Stimulated activated CD8-positive, alpha-beta memory T cell treated with anti-CD3 and anti-CD28 coated beads, Interleukin-2, amount 100 ng/mL, for 48 hours (primary cell): ENCODE measurements at places on chromosomes 7 and 10.

GRCh38 chr7:156487811-156488533 lies 152.6 kb upstream of the RNF32 start:
- DNase-seq, result no peak

DNA sequence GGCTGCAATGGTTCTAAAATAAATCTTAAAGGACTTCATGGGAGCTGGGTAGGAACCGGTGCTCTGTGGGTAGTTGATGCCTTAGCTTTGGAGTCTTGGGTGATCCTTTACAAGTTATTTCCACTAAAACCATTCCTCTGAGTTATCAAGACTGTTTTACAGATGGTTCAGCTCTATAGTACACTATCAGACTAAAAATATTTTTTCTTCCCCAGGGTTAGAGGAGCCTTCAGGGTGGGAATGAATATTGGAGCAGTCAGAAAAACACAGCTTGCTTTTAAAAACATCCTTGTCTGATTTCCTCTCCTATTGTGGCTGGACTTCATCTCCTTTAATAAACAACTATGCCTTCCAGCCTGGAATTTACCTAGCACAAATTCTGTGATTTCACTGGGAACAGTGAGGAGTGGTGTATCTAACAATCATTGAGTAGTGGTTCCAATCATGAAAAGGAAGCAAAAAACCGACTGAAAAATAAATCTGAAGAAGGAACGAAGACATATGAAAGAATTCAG lies 102.6 kb upstream of the AFAP1L2 start:
- no peak for DNase-seq

GRCh38 chr10:110681023-110681681 lies 37.0 kb downstream of the RBM20 start:
- peak; percentile 2 for DNase-seq

- no peak for DNase-seq
Observed at GRCh38 chr10:42952931-42953683, 123.8 kb upstream of the RET start.

DNA sequence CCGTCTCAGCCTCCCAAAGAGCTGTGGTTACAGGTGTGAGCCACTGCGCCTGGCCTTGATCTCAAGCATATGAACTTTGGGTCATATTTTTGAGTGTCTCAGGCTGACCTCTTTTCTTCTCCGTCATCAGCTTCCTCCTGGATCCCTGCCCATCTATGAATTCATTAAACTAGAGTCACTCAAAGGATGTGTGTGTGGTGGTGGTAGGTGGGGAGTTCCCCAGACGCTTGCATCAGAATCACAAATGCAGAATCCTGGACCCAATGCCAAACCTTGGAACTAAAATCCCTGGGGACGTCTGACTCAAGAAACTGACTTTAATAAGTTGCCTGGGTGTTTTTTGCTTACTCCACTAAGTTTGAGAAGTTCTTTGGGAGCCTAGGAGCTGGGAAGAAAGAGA lies 6.7 kb upstream of the CREB5 start:
- no peak for DNase-seq

GRCh38 chr7:157849726-157850125 lies 512.9 kb downstream of the DNAJB6 start:
- DNase-seq, result no peak

- no peak for DNase-seq
Observed at GRCh38 chr10:122127943-122128342, 139.0 kb downstream of the TACC2 start.

GRCh38 chr7:41588341-41588740 lies 114.5 kb downstream of the INHBA start:
- no peak for DNase-seq

- no peak for DNase-seq
Observed at GRCh38 chr10:29951441-29951931, 107.9 kb downstream of the JCAD start.

DNA sequence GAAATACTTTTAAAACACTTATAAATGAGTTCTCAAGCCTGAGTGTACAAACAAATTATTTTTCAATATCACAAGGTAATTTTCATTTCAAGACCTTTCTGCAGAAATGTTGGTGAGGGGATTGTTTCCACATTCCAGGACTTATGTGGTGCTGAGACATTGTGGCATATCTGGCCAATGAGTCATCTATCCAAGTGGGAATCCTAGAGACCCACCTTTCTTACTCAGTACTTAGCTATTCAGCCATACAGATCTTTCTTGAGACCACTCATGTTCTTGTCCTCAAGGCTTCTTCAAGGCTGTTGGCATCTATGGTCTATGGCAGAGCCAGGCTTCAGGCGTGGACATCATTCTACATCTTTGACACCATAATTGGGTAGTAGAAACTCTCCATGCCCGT lies 225.4 kb downstream of the DKK1 start:
- no peak for DNase-seq

GRCh38 chr10:16856567-16856966 lies 39.3 kb upstream of the RSU1 start:
- DNase-seq, result no peak

DNA sequence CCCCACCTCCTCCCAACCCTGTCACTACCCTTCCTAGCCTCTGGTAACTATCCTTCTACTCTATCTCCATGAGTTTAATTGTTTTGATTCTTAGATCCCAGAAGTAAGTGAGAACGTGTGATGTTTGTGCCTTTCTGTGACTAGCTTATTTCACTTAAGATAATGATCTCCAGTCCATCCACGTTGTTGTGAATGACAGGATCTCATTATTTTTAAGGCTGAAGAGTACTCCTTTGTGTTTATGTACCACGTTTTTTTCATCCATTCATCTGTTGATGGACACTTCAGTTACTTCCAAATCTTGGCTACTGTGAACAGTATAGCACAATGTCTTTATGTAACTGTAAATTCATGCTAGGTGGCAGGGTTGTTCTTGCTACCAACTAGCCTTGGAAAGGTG lies 461.6 kb downstream of the PLXDC2 start:
- no peak for DNase-seq

- DNase-seq, result no peak
Observed at GRCh38 chr10:30435073-30435422, 1.1 kb downstream of the MAP3K8 start.

DNA sequence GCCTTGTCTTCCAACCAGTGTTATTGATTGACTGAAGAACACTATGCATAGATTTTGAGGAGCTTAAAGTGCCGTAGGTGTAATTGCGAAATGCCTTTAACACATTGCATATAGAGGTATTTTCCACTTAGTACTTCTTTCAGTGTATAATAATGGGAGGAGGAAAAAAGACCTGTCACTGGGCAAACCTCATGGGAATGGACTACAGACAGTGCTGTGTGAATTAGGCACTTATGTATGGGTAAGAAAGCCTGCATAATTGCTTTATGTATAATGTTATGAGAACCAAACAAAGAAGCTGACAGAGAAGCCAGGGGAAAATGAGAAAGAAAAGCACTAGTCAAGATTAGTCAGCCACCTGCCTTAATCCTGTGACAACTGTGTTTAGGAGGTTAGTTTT lies 12.4 kb upstream of the SCRN1 start:
- DNase-seq, result no peak

- DNase-seq, result no peak
Observed at GRCh38 chr7:151514461-151515275, 5.0 kb downstream of the RHEB start.

DNA sequence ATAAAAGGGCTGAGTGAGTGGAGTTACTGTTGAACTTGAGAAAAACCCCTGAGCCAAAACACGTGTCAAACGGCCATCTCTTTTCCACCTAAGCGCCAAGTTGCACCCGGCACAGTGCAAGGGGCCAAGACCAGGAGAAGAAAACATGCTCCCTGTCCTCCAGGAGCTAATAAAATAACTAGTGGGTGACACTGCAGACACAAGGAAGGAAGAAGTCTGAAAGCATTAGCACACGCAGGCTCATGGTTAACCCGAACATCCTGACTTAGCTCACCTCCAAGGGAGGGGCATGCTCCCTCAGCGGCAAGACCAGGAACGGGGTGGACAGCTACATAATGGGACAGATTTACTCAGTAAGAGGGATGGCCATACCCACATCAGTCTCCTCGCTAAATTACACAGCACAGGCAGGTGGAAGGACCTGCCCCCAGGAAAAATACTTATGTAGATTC lies 65.0 kb downstream of the PIP4K2A start:
- no peak for DNase-seq

DNA sequence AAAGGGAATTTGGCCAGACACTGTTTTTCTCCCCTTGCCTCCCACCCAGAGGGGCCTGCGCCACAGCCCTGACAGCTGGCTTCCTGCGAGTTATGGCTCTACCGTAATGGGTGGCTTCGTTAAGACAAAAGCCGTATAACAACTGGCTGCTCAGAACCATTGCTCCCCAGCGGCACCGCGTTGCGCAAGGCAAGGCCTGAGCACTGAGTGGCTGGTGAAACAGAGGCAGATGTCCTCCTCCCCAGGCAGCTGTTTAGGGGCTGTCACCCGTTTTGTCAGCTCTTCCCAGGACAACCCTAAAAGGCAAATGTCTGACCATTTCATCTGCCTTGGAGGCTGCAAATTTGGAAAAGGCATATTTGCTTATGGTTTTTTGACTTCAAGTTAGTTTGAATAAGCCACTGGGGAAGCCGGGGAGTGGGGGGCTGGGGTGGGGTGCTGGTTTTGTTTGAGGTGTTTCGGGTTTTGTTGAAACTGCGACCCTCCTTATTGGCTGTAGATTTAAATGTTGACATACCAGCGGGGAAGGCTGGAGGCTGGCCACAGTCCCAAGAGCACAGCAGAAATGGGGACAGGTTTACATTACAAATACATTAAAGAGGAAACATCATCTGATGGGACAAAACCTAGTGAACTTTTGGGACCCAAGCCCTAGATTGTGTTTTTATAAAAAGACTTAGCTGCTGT lies 681 bp upstream of the SPOCK2 start:
- peak; percentile 52 for DNase-seq

DNA sequence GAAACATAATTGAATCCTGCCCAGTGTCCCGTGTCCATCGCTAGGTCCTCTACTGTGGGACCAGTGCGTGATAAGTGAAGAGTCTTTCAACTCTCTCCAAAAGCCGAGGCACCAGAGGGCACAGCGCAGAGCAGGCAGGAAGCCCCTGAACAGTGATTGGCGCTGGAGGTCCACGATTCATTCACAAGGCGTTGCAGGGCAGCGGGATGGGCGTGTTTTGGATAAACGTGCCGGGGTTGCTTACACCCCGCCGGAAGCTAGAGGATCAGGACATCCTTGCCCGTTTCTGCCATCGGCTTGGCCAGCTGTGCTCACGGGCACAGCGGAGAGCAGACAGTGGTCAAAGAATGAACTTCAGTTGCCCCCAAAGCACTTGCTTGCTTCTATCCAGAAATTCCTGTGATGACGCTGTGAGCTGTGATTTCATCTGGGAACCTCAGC lies 86.0 kb upstream of the PFKP start:
- DNase-seq, result no peak

DNA sequence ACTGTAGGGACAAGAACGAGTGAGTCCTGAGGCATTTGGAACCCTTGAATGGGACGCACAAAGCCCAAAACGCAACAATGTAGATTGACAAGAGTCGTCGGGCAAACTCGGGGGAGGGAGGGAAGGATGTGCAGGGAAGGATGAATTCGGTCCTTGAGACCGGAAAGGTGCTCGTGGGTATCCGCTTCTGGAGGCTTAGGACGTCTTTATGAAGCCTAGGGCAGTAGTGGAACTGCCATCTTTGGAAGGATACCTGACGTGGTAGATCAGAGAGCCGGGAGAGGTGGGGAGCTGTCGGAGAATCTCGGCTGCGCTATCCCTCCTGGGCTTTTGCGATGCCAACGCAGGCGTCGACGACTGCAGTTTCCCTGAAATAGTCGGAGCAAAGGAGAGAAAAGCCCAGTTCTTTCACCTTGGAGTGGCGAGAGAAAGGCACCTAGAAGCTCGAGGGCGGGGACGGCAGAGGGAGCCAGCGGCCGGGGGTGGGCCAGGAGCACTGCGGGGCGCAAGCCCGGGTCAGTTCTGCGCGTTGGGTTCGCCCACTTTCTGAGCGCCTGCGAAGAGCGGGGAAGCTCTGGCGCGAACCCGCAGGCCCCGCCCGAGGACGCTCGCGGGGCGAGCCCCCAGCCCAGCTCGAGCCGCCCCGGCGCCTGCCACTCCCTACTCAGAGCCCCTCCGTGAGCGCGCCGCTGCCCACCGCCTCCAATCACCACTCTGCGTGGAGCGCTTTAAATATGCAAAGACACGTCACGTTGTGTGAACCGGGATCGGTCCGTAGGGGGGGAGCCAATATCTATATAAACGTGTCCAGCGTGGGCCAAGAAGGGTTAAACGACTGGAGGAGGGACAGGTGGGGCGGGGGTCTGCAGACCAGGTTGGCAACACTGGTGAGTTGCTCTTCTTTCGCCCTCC lies at the start of gene CYP26C1:
Gene CYP26C1, plus strand, starts transcription at position 824 of the 912 bp plus-strand sequence. CDS start 466 bp downstream, outside the sequence.
- no peak for DNase-seq

- no peak for DNase-seq
Observed at GRCh38 chr7:113128031-113128430, 9.7 kb upstream of the SMIM30 start.

DNA sequence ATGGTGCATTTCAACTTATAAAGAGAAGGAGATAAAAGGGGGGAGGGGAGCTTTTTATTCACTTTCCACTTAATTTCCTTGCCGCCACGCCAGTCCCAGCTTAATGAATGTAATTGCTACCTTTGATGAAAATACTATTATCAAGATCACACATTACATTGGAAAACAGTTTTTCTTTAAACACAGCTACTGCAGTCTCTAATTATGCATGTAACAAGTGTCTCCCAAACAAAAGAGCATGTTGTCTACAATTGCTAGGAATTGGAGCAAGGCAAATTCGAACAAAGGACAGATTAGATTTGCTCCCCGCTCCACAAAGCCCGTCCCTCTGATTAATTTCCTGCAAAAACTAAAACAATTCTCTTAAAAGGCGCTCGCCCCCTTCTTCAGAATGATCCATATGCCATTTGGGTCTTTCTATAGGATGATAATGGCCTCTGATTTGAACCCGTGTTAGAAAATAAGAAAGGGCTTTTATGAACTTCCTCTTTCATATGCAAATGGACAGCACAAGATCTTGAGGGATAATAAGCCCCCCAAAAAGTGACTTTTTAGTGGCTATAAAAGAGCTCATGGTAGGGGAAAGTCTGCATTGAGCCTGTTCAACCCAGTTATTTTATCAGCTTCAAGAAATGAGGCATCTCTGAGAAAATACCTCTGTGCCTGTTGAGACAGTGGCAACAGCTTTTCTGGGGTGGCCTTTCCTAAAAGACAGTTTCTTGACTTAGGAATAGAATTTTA lies 60.6 kb downstream of the ACADSB start:
- DNase-seq, result no peak

DNA sequence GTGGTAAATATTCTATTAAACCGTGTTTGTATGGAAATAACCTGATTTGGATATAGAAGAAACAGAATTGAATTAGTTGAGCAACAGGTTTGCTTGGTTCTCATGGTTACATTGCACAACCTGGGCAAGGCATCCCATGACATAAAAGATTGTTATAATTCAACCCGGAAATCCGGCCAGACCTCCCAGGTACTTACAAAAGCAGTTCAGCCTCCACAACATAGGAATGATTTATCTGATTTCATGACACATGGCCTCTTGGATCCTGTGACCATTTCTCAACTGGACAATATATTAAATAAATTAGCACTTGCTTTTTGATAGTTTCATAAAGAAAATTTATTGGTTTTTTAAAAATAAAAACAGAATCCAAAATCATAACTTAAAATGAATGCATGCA lies 55.1 kb upstream of the PTPN12 start:
- no peak for DNase-seq

GRCh38 chr7:83153419-83153818 lies 9.3 kb downstream of the PCLO start:
- no peak for DNase-seq

GRCh38 chr7:45013465-45013967 lies 13.5 kb downstream of the CCM2 start:
- DNase-seq, result no peak

GRCh38 chr7:22565315-22565811 lies 65.4 kb upstream of the STEAP1B start:
- no peak for DNase-seq

- no peak for DNase-seq
Observed at GRCh38 chr10:93142534-93142933, 68.8 kb downstream of the CYP26A1 start.
